AG09319 (cell line): ENCODE measurements at places on chromosomes 3 and 15.

GRCh38 chr15:52225230-52225629, 34.0 kb upstream of the GNB5 start:
- no peak for DNase-seq

GRCh38 chr3:136909187-136909586, 47.2 kb downstream of the NCK1 start:
- DNase-seq: no peak

- DNase-seq: no peak
These were observed 1.2 kb upstream of the C15orf40 start for GRCh38 chr15:83012636-83013035.

DNA sequence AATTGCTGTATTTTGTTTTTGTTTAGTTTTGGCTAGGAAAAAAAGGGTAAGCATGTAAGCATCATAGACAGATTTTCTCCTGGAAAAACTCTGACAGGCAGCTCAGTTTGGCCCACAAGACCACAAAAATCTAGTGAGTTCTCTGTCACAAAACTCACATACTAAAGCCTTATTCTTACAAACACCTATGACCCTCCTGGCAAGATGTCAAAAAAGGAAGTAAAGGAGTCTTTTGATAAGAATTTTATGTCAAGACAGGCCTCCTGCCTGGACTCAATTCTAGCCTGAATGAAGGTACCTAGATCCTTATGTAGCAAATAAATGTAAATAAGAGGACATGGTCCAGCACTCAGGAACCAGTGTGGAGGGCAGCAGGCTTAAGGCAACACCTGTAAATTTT, 668.3 kb upstream of the ZNF385D start:
- DNase-seq: no peak

DNA sequence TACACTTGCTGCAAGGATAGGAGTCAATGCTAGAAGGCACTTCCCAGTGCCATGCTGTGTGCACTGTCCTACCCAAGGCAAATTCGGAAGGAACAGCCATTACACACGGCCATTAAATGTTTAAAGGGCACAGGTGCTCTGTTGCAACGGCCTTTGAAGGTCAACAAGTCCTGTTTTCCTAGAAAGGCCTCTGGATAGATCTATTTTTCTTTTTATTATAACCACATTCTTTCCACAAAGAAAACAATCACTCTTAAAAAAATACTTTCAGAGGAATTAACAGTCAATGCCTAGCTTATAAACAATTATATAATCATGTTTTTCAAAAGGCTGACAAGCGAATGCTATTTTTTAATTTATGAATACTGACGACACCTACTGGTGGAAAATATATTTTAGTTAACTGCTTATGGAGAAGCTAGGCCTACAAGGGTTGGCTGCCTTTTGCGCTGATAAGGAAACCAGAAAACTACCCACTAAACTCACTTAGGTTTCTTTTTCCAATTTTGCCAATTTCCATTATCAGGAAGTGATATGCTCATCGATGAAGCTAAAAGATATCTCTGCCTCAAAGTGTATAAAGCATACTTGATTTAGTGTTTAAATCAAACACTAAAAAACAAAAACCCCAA, 2.4 kb downstream of the ARHGEF3 start:
- DNase-seq: no peak

DNA sequence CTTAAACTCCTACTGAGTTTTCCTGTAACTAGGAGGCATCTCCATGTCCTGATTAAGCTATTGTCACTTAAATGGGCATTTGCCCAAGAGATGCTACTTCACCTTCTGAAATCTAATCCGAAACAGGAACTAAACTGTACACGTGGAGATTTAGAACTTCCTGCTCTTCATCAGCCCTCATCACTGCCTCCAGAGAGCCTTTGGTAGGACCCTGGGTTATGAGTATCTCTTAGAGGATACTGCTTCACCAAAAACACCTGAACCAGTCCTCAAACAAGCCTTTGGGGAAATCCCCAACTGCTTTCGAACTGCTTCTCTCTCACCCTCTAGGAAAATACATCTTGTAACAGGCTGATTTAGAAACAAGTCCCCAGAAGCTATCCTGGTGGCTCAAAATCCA, 320.3 kb downstream of the GAP43 start:
- no peak for DNase-seq

- no peak for DNase-seq
These were observed 19.2 kb upstream of the IGF2BP2 start for GRCh38 chr3:185844051-185844450.

- no peak for DNase-seq
These were observed 8.9 kb downstream of the GYG1 start for GRCh38 chr3:149000206-149000745.

- no peak for DNase-seq
These were observed 57.4 kb downstream of the PRICKLE2 start for GRCh38 chr3:64167868-64168267.

GRCh38 chr3:141507392-141508066, 20.7 kb downstream of the RASA2 start:
- DNase-seq: no peak

- no peak for DNase-seq
These were observed 117.5 kb downstream of the PDCD6IP start for GRCh38 chr3:33915796-33916546.

- DNase-seq: no peak
These were observed 92.0 kb upstream of the CCDC54 start for GRCh38 chr3:107285197-107285596.

- no peak for DNase-seq
These were observed 70.5 kb downstream of the SUMF1 start for GRCh38 chr3:4396542-4396941.

DNA sequence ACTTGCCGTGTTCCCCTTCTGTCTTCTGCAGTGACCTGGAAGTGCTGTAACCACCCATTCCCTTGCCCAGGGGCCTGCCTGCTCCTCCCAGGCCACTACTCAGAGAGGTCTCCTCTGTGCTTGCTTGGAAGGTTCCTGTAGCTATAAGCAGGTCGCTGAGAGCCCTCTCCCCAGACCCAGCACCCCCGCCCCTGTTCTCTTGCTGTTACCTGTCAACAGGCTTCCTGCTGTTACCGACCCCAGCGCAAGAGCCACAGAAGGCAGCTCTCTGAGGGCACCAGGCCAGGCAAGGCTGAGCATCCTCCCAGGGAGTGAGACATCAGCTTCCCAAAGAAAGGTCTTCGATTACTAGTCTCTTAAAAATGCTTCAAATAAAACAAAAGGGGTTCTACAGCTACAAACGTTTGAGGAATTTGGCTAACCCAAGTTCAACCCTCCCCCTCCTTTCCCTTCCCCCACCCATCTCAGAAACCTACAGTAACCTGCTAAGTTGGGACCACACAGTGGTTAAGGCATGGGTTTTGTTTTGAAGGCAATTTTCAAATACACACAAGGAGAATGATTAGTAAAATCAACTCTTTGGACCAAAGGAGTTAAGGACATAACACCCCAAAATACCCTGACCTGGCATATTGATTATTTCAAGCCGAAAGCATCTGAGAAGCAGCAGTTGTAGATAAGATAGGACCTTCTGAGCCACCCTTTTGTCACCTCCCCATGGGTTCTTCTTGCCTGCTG, 74.9 kb upstream of the MFGE8 start:
- no peak for DNase-seq

DNA sequence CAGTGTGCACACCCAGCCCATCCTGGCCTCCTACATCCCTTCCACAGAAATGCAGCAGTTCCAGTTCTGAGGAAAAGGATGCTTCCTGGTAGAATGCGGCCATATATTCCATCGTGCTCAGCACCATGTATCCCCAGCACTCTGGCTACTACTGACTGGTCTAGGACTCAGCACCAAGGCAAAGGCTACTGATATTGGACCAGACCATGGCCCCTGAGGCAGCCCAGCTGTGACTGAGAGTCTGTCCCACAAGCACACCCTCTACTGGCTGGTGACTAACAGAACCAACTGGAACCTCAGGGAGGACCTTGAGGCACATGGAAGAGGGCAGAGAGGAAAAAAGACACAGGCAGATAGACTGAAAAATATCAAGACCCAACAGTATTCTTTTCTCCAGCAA, 30.0 kb downstream of the TARS3 start:
- no peak for DNase-seq

DNA sequence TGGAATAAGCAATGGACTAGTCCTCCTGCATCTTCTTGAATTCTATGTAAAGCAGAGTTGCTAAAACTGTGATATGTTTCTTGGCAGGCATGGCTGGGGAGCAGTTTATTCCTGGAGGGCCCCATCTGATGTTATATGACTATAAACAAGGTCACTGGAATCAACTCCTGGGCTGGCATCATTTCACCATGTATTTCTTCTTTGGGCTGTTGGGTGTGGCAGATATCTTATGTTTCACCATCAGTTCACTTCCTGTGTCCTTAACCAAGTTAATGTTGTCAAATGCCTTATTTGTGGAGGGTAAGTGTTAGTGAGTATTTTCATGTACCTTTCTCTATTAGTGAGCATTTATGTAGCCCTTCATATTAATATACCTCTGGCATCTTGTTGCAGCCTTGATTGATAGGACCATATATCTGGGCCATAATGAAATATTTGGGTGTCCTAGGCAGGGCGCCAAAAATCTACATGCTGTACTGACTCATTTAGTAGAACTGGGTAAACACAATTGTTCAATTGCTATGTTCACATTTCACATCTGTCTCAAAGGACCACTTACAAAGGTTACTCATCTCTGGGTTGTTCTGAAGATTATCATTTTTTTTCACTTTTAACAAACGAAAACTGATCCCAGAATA, 52.6 kb upstream of the ADGRG7 start:
- DNase-seq: no peak

GRCh38 chr3:49761661-49762060, 24.7 kb downstream of the IP6K1 start:
- no peak for DNase-seq

GRCh38 chr3:197339841-197340520, 41.6 kb upstream of the DLG1 start:
- DNase-seq: peak; percentile 40

- no peak for DNase-seq
These were observed 292.9 kb downstream of the RORA start for GRCh38 chr15:60936186-60936585.

GRCh38 chr3:105526360-105527111, 159.8 kb downstream of the ALCAM start:
- DNase-seq: no peak

- DNase-seq: no peak
These were observed 190.5 kb upstream of the LYSMD4 start for GRCh38 chr15:99923711-99924110.

- DNase-seq: no peak
These were observed 13.8 kb downstream of the FSD2 start for GRCh38 chr15:82792068-82792467.

GRCh38 chr15:80179025-80179759, 26.4 kb downstream of the FAH start:
- DNase-seq: peak; percentile 61

DNA sequence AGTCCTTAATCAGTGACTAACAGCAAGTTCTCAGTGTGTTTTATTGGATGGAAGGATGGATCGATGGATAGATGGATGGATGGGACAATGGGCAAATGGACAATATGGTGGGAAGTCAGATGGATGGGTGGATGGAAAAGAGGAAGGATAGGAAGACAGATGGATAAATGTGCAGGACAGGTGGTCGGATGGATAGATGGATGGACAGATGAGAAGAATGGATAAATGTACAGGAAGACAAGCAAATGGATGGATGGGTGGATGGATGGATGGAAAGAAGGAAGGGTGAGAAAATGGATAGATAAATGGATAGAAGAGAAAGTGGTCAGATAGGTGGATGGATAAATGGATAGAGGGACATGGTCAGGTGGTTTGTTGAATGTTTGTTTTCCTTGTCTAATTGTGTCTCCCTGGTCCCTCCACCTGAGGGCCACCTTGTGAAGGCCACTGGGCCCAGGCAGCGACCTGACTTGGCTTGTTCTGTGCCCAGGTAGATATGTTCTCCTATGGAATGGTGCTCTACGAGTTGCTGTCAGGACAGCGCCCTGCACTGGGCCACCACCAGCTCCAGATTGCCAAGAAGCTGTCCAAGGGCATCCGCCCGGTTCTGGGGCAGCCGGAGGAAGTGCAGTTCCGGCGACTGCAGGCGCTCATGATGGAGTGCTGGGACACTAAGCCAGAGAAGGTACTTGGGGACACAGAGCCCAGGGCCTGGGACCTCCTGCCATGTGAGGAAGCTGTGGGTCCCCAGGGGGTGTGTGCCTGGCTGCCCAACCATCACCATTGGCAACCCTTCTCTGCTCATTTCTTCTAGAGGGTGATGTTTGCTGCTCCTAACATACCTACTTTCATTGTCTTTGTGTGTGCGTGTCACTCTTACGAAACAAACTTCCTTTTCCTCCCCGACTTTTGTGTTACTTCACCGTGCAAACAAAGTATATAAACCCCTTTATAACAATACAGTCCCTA, 137.5 kb downstream of the LRRK1 start:
- DNase-seq: no peak
